ENCODE measurements at places on chromosomes 7 and 10. TPM values are rescaled to one million over a fixed set of nuclear protein-coding genes. Genes with fewer than 3 reads are reported as not detected.

Gene TMEM254
- 35.5 TPM for polyA plus RNA-seq

Gene SLC13A1
- not detected for polyA plus RNA-seq

Gene GNGT1
- not detected for polyA plus RNA-seq

Gene NEUROD6
- polyA plus RNA-seq, result not detected

Gene HMX3
- not detected for polyA plus RNA-seq

Gene IDI2
- not detected for polyA plus RNA-seq

Gene GPR26
- 0.01 TPM for polyA plus RNA-seq

Gene EPHA1
- not detected for polyA plus RNA-seq

Gene OPN4
- not detected for polyA plus RNA-seq

Gene SPAG6
- polyA plus RNA-seq, result not detected
